ENCODE measurements at places on chromosomes 13 and 19.

- DNase-seq: no peak
- no peak overlapping the region for H3K4me3 ChIP-seq
Measured at GRCh38 chr19:15260939-15261338, 28.7 kb upstream of the EPHX3 start.

- no peaks in the 10 kb centered on the region for H3K27me3 ChIP-seq
- peak overlapping the region; percentile 93 for H3K27ac ChIP-seq
- peaks cover 48% of the 10 kb centered on the region for H3K4me1 ChIP-seq
- peak overlapping the region; percentile 51 for H3K4me3 ChIP-seq
Measured at GRCh38 chr19:47176627-47177090, 46.0 kb downstream of the SAE1 start.

DNA sequence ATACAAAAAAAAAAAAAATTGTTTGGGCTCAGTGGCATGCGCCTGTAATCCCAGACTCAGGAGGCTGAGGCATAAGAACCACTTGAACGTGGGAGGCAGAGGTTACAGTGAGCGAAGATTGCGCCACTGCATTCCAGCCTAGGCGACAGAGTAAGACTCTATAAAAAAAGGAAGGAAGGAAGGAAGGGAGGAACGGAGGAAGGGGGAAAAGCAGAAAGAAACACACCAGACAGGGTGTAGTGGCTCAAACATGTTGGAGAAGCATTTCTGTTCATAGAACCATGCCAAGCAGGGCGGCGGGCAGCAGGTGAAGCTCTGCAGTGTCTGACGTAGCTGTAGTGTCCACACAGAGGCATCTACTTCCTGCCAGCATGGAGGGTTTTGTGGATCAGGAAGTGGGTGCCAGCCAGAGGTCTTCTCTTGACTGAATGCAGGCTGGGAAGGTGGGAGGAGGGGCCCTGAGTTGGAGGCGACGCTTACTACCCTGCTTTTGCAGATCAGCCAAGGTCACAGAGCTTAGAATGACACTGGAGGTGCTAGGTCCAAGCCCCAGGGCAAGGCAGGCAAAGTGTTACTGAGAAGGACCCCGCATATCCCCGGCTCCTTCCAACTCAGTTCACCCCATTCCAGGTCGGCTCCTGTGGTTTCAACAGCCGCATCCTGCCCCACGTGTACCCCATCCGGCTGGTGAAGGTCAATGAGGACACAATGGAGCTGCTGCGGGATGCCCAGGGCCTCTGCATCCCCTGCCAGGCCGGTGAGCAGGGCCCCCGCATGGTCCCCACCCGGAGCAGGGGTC lies 11.6 kb upstream of the PGLS start:
- DNase-seq: no peak
- peaks cover 17% of the 10 kb centered on the region for H3K4me1 ChIP-seq
- no peak overlapping the region for H3K27ac ChIP-seq
- peaks cover 3% of the 10 kb centered on the region for H3K36me3 ChIP-seq
- no peaks in the 10 kb centered on the region for H3K27me3 ChIP-seq

GRCh38 chr13:32013181-32013580 lies 18.4 kb upstream of the FRY start:
- DNase-seq: no peak
- no peak overlapping the region for H3K4me3 ChIP-seq
- H3K27me3 ChIP-seq: peaks cover 8% of the 10 kb centered on the region
- no peaks in the 10 kb centered on the region for H3K36me3 ChIP-seq

DNA sequence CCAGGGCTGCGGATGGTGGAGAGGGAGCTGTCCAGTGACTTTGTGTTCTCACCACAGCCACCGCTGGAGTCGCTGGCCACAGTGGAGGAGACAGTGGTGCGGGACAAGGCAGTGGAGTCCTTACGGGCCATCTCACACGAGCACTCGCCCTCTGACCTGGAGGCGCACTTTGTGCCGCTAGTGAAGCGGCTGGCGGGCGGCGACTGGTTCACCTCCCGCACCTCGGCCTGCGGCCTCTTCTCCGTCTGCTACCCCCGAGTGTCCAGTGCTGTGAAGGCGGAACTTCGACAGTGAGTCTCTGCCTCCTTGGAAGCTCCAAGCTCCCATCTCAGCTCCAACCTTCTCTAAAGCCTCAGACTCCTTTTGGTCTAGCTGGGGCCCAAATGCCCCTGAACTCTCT lies 21.4 kb downstream of the PPP2R1A start:
- no peaks in the 10 kb centered on the region for H3K4me1 ChIP-seq
- no peak overlapping the region for H3K4me3 ChIP-seq
- H3K27ac ChIP-seq: no peak overlapping the region
- peaks cover 76% of the 10 kb centered on the region for H3K36me3 ChIP-seq
- no peaks in the 10 kb centered on the region for H3K27me3 ChIP-seq

- DNase-seq: no peak
- H3K27me3 ChIP-seq: peaks cover 6% of the 10 kb centered on the region
- H3K36me3 ChIP-seq: no peaks in the 10 kb centered on the region
- no peak overlapping the region for H3K27ac ChIP-seq
- peaks cover under 1% of the 10 kb centered on the region for H3K4me1 ChIP-seq
Measured at GRCh38 chr13:26909477-26909876, 148.9 kb upstream of the GPR12 start.

- no peaks in the 10 kb centered on the region for H3K36me3 ChIP-seq
- no peak overlapping the region for H3K27ac ChIP-seq
- H3K4me1 ChIP-seq: no peaks in the 10 kb centered on the region
- no peaks in the 10 kb centered on the region for H3K27me3 ChIP-seq
- no peak for DNase-seq
- no peak overlapping the region for H3K4me3 ChIP-seq
Measured at GRCh38 chr13:111857336-111857735, 209.6 kb upstream of the SOX1 start.

GRCh38 chr13:53513226-53513625 lies 484.6 kb downstream of the OLFM4 start:
- H3K4me3 ChIP-seq: no peak overlapping the region
- no peaks in the 10 kb centered on the region for H3K4me1 ChIP-seq
- no peaks in the 10 kb centered on the region for H3K36me3 ChIP-seq
- no peaks in the 10 kb centered on the region for H3K27me3 ChIP-seq

GRCh38 chr19:30069535-30070197 lies 127.6 kb downstream of the URI1 start:
- no peaks in the 10 kb centered on the region for H3K27me3 ChIP-seq
- no peak for DNase-seq
- no peak overlapping the region for H3K4me3 ChIP-seq
- H3K36me3 ChIP-seq: no peaks in the 10 kb centered on the region
- no peak overlapping the region for H3K27ac ChIP-seq
- no peaks in the 10 kb centered on the region for H3K4me1 ChIP-seq

DNA sequence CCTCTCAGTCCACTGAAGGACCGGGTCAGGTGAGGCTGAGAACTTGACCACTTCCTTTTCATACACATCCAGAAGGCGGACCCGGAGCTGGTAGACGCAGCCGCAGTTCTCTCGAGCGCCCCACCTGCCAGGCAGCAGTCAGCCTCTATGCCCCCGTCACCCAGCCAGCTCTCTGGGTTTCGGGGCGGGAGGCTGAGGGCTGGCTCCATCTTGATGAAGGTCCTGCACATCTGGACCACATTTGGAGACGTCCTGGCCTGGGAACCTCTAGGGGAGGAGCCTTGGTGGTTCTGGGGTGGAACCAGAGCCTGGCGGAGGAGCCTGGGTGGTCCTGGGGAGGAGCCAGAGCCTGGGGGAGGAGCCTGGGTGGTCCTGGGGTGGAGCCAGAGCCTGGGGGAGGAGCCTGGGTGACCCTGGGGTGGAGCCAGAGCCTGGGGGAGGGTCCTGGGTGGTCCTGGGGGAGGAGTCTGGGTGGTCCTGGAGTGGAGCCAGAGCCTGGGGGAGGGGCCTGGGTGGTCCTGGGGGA lies 14.3 kb downstream of the MRPS12 start:
- H3K4me1 ChIP-seq: peaks cover 5% of the 10 kb centered on the region
- peaks cover 12% of the 10 kb centered on the region for H3K27me3 ChIP-seq
- no peak overlapping the region for H3K4me3 ChIP-seq
- no peaks in the 10 kb centered on the region for H3K36me3 ChIP-seq

DNA sequence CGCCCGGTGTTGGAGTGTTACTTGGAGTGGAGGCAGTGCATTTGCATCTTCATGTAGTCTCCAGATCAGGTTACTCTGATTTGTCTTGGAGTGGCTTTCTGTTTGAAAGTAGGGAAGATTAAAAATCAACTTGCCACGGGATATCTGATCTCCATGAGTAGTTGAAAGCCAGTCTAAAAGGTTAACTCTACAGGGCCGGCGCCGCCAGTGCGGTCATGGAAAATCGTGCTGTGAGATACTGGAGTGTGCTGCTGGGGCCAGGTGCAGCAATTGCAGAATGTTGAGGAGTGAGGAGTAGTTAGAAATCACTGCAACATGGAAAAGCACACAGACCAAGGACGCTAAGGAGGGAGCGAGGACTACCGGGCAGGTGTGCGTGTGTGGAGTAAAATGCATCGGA lies 175.0 kb downstream of the STK24 start:
- H3K4me3 ChIP-seq: no peak overlapping the region
- no peak for DNase-seq
- H3K27ac ChIP-seq: no peak overlapping the region
- no peaks in the 10 kb centered on the region for H3K4me1 ChIP-seq
- peaks cover 18% of the 10 kb centered on the region for H3K27me3 ChIP-seq

DNA sequence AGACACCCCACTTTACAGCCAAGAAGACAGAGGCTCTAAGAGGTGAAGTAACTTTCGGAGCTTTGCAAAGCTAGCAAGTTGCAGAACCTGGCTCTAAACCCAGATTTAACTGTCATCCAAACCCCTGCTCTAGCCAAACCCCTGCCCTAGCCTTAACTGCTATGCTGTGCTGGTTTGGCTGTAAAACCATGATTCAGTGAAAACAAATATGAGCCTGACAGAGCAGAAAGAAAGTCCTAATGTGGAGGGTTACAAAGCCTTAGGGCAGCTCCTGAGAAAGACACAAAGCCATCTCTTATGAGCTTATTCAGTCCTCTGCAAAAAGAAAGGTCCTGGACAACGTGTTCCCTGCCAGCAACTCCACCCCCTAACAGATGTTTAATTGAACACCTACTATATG lies 172.8 kb downstream of the KATNAL1 start:
- H3K4me3 ChIP-seq: no peak overlapping the region
- H3K36me3 ChIP-seq: no peaks in the 10 kb centered on the region
- H3K27ac ChIP-seq: no peak overlapping the region
- H3K4me1 ChIP-seq: peaks cover 17% of the 10 kb centered on the region

GRCh38 chr19:31613683-31614219 lies 264.5 kb upstream of the TSHZ3 start:
- H3K27ac ChIP-seq: no peak overlapping the region
- no peaks in the 10 kb centered on the region for H3K27me3 ChIP-seq
- H3K4me3 ChIP-seq: no peak overlapping the region
- DNase-seq: no peak
- no peaks in the 10 kb centered on the region for H3K36me3 ChIP-seq

- H3K27me3 ChIP-seq: peaks cover 3% of the 10 kb centered on the region
- no peaks in the 10 kb centered on the region for H3K36me3 ChIP-seq
- no peak overlapping the region for H3K4me3 ChIP-seq
- no peak overlapping the region for H3K27ac ChIP-seq
Measured at GRCh38 chr19:38514812-38515633, 81.5 kb downstream of the RYR1 start.

- peak; percentile 86 for DNase-seq
- H3K27me3 ChIP-seq: peaks cover 12% of the 10 kb centered on the region
- peaks cover 47% of the 10 kb centered on the region for H3K4me1 ChIP-seq
- H3K27ac ChIP-seq: peak overlapping the region; percentile 93
- no peaks in the 10 kb centered on the region for H3K36me3 ChIP-seq
Measured at GRCh38 chr19:40605216-40605971, 4.2 kb downstream of the LTBP4 start.

DNA sequence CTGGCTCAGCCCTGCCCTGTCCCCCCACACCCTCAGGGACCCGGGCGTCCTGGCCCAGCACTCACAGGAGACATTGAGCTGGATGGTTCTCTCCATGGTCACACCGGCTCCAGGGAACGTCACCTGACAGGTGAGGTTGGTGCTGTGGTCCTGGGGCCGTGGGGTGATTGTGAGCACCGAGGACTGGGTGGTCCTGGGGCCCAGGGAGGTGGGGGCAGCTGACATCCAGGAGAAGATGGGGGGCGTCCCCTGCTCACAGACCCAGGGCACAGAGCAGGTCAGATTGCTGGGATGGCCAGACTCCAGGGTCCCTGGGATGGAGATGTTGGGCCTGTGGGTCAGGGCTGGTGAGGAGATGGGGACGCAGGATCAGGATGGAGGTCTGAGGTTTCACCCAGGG lies 854 bp downstream of the SIGLEC6 start:
- H3K27ac ChIP-seq: no peak overlapping the region
- no peak overlapping the region for H3K4me3 ChIP-seq
- DNase-seq: no peak

GRCh38 chr13:113646921-113647340 lies 11.1 kb downstream of the ATP4B start:
- H3K4me1 ChIP-seq: peaks cover 5% of the 10 kb centered on the region
- H3K4me3 ChIP-seq: no peak overlapping the region
- peaks cover 11% of the 10 kb centered on the region for H3K36me3 ChIP-seq
- DNase-seq: no peak
- H3K27me3 ChIP-seq: no peaks in the 10 kb centered on the region

- peaks cover 32% of the 10 kb centered on the region for H3K4me1 ChIP-seq
- DNase-seq: no peak
- peak overlapping the region; percentile 99 for H3K4me3 ChIP-seq
- no peaks in the 10 kb centered on the region for H3K27me3 ChIP-seq
Measured at GRCh38 chr19:58518256-58519086, 1.1 kb downstream of the ZBTB45 start.

- DNase-seq: no peak
- no peaks in the 10 kb centered on the region for H3K27me3 ChIP-seq
- no peaks in the 10 kb centered on the region for H3K36me3 ChIP-seq
Measured at GRCh38 chr13:61592489-61592888, 176.8 kb upstream of the PCDH20 start.

DNA sequence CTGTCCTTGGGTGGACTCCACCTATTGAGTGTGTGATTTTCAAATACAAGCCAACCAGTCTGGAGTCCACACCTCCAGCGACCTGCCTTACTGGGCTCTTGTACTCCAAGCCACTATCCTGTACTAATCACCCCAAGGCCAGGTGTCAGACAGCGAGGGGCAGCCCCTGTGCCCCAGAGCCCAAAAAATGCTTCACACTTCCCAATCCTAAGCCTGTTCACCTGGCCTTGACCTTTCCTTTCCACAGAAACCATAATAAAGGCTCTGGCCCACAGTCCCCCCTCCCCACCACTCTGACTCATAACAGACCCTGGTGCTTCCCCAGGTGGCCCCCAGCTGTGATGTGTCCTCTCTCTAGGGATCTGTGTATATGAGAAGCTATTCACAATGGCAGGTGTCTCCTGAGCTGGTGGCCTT lies 3.9 kb downstream of the CD209 start:
- no peaks in the 10 kb centered on the region for H3K36me3 ChIP-seq
- H3K4me1 ChIP-seq: no peaks in the 10 kb centered on the region
- peaks cover 7% of the 10 kb centered on the region for H3K27me3 ChIP-seq
- no peak for DNase-seq

DNA sequence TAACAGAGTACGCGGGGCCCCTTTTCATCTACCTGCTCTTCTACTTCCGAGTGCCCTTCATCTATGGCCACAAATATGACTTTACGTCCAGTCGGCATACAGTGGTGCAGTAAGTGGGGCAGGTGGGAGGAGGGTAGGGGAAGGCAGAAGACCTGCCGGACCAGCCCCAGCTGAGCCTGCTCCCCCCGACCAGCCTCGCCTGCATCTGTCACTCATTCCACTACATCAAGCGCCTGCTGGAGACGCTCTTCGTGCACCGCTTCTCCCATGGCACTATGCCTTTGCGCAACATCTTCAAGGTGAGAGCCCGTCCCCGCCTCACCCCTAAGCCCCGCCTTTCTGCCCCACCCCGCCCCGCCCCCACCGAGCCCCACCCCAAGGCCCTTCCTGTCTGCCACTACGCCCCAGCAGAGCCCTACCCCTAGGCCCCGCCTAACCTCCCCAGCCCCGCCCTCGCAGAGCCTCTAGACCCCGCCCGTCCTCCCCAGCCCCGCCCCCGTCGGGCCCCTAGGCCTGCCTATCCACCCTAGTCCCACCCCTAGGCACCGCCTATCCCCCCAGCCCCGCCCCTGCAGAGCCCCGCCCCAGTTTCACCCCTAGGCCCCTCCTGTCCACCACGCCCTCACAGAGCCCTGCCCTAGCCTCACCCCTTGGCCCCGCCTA lies 7.7 kb downstream of the NDUFB7 start:
- H3K36me3 ChIP-seq: peaks cover 27% of the 10 kb centered on the region
- no peak for DNase-seq
- no peak overlapping the region for H3K4me3 ChIP-seq
